ENCODE measurements at places on chromosomes 12 and 14.

GRCh38 chr12:92292016-92292415, 146.4 kb upstream of the BTG1 start:
- peak; percentile 43 for DNase-seq

DNA sequence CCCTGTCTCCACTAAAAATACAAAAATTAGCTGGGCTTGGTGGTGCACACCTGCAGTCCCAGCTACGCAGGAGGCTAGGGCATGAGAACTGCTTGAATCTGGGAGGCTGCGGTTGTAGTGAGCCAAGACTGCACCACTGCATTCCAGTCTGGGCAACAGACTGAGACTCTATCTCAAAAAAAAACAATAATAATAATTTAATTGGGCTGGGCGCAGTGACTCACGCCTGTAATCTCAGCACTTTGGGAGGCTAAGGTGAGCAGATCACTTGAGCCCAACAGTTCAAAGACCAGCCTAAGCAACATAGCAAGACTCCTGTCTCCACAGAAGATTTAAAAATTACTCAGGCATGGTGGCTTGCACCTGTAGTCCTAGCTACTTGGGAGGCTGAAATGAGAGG, 26.7 kb downstream of the CBX5 start:
- DNase-seq: no peak

DNA sequence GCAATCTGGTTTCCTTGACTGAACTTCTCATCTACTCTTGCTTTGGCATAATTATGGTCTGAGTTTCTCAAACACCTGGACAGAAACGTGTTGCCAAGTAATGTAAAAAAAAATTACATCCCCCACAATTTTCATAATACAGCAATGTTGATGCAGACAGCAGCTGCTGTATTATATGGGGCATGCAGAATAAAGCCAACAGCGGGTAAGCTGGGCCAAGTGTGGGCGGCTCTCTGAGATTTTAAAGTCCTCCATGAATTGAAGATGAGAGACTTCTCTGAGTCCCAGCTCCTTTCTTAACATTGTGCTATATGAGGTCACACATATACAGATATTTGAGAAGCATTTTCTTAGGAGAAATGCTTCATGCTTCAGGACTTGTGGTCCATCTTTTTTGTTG, 881.2 kb downstream of the GALC start:
- DNase-seq: no peak

DNA sequence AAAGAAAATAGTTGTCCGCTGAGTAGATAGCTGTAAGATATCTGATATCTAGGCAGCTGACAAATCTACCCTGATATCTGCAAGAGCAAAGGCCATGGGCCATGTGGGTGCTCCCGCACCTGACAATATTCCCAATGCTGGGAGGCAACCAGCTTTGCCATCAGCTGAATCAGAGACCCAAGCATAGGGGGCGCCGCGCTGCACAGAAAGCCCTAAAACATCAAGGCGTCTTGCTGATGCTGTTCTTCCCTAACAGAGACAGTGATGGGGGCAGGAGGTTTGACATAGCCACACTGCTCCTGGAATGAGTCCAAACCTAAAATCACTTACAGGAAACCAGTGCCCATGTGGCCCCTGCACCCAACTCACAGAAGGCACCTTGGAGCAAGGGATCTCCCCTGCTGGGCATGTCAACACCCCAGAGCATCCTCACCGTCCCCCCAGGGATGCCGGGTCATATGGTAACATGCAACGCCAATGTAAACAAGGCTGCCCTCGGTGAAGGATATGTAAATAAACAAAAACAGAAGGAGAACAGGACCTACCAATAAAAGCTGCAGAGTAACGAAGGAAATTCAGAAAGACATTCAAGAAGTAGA, 199.5 kb downstream of the TMEM132D start:
- DNase-seq: no peak

DNA sequence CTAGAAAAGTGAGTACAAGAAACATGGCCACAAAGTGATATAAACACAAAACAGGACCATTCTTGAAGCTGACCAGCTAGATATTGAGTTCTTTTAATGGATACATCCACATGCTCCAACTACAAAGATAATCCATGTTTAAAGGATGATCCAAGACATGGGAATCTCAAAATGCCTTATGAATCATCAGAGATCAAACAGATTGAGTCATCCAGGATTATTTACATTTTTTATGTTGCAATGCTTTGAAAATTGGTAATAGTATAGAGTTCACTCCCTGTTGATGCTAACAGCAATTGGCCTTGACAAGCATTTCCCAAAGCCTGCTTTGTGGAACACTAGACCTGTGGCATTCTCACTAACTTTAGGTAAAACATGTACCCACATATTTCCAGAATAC, 293.0 kb upstream of the TBX3 start:
- DNase-seq: peak; percentile 90

DNA sequence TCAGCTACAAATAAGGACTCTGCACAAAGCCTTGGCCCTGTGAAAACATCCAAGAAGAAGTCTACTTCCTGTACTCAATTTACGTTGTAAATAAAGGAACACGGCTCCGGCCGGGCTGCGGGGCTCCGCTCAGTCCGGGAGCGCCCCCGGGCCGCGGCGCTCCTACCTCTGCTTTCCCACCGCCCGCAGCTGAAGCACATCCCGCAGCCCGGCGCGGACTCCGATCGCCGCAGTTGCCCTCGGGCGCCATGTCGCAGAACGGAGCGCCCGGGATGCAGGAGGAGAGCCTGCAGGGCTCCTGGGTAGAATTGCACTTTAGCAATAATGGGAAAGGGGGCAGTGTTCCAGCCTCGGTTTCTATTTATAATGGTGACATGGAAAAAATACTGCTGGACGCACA, 502.3 kb upstream of the FOXG1 start:
- DNase-seq: no peak

DNA sequence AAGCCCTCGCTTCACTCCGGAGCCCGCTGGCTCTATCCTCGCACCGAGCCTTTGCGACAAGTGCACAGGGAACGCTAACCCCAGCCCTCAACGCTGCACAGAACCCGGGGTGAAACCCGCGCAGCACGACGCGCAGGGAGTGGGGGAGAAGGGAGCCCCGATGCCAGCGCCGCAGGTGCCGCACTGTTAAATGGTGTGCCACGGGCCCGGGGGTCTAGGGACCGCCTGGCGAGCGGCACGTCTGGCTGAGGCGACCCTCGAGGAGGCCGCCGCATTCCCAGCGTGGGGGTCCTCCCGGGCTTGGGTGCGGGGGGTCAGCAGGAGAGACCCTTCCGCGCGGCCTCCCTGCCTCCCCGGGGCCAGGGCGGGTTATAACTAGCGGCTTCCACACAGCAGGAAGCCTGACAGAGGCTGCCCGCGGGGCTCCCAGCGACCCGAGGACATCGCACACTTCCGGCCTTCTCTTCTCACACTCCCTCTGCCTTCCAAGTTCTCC, 23.8 kb upstream of the LRTM2 start:
- peak; percentile 19 for DNase-seq

- peak; percentile 28 for DNase-seq
Measured at GRCh38 chr12:94710933-94711332, 60.6 kb upstream of the TMCC3 start.

DNA sequence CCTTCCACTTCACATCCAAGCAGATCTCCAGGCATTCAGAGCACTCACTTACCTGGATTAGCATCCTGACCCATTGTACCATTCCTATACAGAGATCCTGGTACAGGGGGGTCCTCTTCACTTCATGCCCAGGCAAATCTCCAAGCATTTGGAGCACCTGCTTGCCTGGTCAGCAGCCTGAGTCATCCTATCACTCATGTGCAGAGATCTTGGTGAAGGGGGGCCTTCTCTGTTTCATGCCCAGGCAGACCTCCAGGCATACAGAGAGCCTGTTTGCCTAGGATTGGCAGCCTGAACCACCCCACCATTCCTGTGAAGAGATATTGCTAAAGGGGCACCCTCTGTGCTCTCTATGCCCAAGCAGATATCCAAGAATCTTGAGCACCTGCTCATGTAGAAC, 111.1 kb upstream of the CCDC175 start:
- DNase-seq: no peak

GRCh38 chr14:35470755-35471154, 63.2 kb upstream of the INSM2 start:
- DNase-seq: peak; percentile 31

DNA sequence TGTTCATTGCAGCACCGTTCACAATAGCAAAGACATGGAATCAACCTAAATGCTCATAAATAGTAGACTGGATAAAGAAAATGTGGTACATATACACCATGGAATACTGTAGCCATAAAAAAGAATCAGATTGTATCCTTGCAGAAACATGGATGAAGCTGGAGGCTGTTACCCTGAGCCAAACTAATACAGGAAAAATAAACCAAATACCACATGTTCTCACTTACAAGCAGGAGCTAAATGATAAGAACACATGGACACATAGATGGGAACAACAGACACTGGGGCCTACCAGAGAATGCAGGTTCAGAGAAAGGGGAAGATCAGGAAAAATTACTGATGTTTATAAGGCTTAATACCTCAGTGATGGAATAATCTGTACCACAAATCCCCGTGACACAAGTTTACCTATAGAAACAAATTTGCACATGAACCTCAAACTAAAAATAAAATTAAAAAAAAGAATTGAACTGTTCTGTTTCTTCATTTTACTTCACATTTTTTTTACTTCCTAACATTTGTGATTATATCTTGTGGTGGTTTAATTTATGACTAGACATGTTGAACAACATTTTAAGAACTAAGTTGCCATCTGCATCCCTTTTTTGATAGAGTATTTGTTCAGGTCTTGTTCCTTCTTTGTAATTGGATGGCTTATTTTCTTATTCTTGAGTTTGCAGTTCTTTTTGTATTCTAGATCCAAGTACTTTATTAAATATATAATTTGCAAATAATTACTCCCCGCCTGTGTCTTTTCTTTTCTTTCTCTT, 835.2 kb downstream of the FSCB start:
- no peak for DNase-seq

DNA sequence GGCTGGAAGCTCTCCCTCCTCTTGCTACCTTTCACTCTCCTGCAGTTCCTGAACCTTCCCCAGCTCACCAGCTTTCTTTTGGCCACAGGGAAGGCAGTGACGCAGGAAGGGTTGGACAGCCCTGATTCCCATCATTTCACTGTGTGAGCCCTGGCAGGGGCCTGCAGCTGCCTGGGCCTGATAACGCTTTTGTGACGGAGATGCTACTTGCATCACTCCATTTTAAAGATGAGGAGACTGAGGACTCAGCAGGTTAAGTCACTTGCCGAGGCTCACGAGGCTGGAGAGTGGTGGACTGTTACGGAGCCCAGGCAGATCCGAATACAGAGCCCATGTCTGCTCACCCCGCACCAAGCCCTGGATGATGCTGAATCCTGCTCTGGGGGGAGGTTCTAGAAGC, 145.3 kb downstream of the RBM19 start:
- DNase-seq: no peak

DNA sequence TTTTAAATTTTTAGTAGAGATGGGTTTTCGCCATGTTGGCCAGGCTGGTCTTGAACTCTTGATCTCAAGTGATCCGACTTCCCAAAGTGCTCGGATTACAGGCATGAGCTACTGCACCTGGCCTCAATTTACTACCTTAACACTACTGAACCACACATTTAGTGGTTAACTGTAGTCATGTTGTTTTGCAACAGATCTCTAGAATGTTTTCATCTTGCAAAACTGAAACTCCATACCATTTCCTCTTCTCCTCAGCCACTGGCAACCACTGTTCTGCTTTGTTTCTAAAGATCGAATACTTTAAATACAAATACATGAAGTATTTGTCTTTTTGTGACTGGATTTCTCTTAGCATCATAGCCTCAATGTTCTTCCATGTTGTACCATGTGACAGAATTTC, 15.4 kb upstream of the SMCO2 start:
- DNase-seq: no peak

DNA sequence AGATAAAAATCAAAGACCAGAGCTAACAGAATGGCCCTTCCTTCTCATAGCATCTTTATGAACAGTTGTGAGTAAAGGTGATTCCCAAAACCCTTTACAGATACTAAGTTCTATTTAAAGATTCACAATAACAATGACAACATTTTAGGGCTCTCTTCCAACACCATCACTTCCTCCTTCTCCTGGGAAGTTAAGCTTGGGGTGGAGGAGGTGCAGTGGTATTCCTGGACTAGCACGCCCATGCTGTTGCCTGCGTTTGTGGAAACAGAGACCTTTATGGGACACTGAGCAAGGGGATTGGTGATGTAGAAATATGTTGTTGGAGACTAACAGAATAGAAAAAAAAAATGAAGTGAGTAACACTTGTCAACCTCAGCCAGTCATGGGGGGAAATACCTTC, 22.5 kb downstream of the SYNE2 start:
- DNase-seq: peak; percentile 76

- no peak for DNase-seq
Measured at GRCh38 chr14:57287745-57288144, 19.0 kb downstream of the AP5M1 start.

- no peak for DNase-seq
Measured at GRCh38 chr12:116551151-116551550, 8.0 kb upstream of the MAP1LC3B2 start.

DNA sequence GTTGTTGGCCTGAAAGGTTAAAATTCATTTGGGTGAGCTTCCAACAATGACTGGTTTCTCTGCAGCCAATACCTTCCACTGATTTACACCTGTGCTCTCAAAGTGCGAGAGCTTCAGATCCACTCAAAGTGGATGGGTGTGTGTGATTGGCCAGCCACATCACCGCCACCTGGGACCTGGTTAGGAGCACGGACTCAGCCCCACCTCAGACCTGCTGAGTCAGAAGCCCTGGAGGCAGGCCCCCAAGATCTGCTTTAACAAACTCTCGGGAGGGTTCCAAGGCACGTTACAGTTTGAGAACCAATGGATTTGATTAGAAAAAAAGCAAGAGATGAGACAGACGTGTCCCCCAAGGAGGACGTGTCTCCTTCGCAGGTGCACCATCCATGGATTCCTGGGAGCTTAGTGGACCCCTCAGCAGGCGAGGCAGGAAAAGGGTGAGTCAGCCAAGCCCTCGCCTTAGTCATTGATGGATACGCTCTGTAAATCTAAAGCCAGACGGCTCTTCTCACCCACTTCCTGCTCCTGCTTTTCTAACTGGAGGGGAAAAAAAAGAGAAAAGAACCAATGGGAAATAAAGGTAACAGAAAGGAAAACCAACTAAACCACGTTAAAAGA, 24.5 kb downstream of the FZD10 start:
- DNase-seq: no peak

GRCh38 chr12:114895827-114896226, 211.9 kb upstream of the TBX3 start:
- no peak for DNase-seq

DNA sequence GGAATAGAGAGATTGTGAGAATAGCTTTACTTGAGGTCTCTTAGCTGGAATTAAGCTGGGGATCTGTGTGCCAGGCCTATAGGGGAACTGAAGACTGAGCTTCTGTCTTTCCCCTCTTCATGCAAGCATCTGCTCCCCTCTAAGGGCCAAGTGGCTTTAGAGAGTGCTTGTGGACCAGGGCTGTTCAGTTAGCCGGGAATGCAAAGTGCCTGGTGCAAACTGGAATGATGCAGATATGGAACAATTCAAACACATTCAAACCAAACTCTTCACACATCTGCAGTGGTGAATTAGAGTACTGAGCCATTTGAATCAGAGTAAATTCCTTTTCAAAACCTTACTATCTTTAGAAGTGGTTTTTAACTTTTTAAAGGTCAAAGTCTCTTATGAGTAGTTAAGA, 99.0 kb downstream of the LIN7A start:
- no peak for DNase-seq

Measured in fibroblast of mammary gland (primary cell).